ENCODE measurements at places on chromosomes 16 and 17.
A peak's percentile ranks its signal among the peaks of the same experiment; 100 is the strongest.

- DNase-seq: no peak
These were observed 66.0 kb downstream of the TMC6 start for GRCh38 chr17:78062596-78062995.

GRCh38 chr17:19371259-19372010 lies 6.9 kb upstream of the MAPK7 start:
- DNase-seq: no peak

DNA sequence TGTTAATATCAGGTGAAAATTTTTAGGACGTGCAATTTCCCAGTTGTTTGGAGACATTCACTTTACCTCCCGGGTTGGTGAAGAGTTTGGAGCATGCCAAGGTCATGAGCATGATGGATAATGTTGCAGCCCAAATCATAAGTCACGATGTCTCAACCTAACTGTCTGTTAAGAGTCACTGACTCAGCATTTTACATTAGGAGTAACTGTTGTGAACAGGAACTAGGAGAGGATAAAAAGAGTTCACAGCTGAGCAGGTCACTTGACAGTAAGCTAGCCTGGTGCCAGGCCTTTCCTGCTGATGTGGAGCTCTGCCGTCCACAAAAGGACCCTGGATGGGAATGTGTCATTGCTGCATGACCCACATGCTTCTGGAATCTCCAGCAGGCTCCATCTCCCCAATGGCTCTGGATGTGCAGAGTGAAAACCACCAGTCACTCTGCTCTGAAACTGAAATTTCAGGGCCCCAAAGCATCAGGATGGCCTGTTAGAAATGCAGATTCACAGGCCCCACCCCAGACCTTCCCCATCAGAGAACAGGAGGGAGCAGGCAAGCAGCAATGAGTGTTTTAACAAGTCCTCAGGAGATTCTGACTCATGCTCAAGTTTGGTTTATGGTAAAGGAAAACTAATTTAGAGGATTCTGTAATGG lies 371.6 kb upstream of the MAF start:
- no peak for DNase-seq

- no peak for DNase-seq
These were observed 16.4 kb downstream of the DRC3 start for GRCh38 chr17:17989081-17989480.

DNA sequence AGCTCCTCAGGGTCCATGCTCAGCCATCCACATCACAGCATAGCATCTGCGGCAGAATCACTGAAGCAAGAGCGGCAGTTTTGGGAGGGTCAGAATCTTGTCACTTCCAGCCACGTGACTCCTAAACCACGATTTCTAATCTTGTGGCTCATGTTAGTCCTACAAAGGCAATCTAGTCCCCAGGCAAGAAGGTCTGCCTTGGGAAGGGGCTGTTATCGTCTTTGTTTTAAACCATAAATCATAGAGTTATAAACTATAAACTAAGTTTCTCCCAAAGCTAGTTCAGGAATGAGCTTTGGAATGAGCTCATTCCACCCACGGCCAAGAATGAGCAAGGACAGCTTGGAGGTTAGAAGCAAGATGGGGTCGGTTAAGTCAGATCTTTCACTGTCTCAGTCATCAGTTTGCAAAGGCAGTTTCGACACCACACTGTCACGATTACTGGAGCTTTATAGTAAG lies 20.8 kb upstream of the DNAH17 start:
- DNase-seq: peak; percentile 12

GRCh38 chr16:30927789-30928378 lies 4.5 kb downstream of the FBXL19 start:
- DNase-seq: peak; percentile 57

- DNase-seq: no peak
These were observed 121.5 kb downstream of the ZFHX3 start for GRCh38 chr16:72926177-72927070.

GRCh38 chr16:57473176-57473840 lies 10.8 kb downstream of the POLR2C start:
- DNase-seq: no peak

- peak; percentile 28 for DNase-seq
These were observed 651 bp downstream of the SHMT1 start for GRCh38 chr17:18362698-18363100.

- DNase-seq: no peak
These were observed 315.1 kb upstream of the EEF2KMT start for GRCh38 chr16:5412731-5413130.

DNA sequence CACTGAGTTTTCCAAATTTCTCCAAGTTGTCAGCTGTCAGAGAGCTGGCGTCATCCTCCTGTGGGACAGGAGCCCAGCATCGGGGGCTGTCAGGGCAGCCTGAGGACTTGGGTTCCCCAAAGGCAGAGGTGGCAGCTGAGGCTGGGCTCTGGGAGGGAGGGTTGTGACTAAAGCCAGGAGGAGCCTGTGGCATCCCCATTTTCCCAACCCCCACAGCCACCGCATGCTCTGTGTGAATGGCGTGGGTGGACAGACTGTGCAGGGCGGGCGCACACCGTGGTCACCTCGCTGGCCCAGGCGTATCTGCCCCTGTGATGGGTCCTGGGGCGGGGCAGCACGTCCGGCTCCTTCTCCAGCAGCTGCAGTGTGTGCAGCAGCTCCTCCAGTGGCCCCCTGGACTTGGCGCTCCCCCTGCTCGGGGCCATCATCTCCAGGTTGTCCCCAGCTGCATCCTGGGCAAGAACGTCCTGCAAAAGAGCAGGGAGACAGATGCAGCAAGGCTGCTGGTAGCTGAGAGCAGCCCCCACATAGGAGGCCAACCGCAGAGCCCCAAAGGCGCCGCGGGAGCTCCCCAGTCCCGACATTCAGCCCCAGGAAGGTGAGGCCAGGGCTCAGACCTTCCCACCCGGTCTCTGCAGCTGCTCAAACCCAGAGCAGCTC lies 24.8 kb downstream of the CEP131 start:
- no peak for DNase-seq
